COR-L47 (cell line): ENCODE measurements at places on chromosomes 6 and 20.
A peak's percentile ranks its signal among the peaks of the same experiment; 100 is the strongest.

- no peak for DNase-seq
These were observed 379.9 kb upstream of the EPHA7 start for GRCh38 chr6:93799226-93799625.

- DNase-seq = peak; percentile 83
These were observed 98.2 kb upstream of the HDGFL1 start for GRCh38 chr6:22471132-22471690.

DNA sequence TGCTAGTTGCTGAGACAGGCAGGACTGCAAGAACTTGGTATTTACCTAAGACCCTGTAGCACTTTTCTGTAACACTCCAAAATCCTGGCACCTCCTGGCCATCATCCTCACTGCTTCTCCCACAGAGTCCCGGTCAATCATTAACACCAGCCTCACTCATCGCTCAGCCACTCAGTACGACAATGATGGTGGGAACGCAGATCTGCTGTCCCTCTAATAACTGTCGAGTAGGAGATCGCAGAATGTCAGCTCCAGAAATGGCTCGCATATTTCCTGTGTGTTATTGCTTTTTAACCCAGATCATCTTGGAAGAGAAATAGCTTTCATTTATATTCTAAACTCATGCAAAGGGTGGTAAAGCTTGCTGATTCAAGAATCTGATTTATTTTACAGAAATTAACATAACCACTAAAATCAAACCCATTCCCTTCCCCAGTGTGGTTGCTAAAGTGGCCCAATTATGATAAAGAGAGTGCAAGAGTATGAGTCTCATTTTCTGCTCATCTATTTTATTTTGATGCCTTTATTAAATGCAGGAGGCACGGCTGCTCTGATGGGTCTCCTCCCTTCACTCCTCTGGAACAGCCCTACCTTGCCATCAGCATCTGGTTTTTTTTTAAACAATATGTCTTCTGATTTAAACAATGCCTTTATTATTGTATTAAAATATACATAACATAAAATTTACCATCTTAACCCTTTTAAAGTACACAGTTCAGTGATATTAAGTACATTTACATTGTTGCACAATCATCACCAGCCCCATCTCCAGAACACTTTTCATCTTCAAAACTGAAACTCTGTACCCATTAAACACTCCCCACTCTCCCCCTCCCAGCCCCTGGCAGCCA, 28.3 kb upstream of the GGTLC1 start:
- DNase-seq = no peak

- no peak for DNase-seq
These were observed 218.5 kb downstream of the TMEM242 start for GRCh38 chr6:157104803-157105202.

DNA sequence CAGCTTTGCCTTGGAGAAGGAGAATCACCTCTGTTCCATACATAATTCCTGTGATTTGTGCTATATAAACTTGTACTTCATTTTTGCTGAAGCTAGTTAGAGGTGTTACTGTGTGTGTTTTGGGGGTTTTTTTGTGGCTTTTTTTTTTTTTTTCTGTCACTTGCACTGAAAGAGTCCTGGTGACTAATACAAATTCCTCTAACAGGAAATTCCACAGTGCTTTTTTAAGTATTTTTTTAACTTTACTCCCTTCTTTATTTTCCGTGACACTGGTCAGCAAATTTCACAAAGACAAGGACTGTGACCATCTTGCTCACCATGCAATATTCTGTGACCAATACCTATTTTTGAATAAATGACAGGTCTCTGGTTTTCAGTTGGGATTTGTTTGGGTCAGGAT, 110.5 kb downstream of the ISM1 start:
- no peak for DNase-seq

DNA sequence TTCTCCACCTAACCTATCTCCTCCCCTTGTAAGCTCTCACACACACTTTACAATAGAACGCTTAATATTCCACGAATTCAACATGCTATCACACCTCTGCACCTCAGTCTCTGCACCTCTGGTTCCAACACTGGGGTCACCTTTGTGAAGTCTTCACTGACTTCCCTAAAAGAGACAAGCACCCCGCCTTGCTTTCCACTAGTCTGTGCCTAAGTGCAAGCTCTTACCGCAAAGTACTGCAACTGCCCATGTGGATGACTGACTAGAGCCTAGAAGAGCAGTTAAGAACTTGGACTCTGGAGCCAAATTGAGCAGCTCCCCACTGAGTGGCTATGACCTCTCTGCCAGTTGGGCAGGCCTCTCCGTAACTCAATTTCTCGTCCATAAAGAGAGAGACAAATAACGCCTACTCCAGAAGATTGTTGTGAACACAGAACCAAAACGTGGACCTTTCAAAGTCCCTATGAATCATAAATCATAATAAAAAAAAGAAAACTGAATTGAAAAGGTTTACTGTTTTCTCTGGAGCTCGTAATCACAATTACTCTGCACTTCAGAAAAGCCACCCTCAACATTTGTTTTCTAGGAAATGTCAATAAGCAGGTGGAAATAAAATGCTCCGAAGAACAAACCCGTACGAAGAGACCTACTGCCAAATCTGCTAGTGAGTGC, 1.2 kb downstream of the IFNGR1 start:
- DNase-seq = no peak

DNA sequence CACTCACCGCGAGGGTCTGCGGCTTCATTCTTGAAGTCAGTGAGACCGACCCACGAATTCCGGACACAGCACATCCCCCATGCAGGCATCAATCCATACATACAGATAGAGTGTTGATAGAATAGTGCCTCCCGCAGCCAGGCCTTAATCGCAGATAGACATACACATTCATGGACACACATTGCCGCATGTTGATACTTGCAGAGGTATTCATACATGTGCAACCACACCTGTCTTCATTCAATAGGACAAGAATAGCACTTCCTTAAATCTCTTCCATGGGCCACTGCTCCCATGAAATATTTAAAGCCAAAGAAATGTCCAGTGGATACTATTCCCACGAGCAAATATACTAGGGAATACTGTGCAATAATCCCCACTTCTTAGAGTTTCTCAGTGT, 170.5 kb downstream of the FRK start:
- DNase-seq = no peak

DNA sequence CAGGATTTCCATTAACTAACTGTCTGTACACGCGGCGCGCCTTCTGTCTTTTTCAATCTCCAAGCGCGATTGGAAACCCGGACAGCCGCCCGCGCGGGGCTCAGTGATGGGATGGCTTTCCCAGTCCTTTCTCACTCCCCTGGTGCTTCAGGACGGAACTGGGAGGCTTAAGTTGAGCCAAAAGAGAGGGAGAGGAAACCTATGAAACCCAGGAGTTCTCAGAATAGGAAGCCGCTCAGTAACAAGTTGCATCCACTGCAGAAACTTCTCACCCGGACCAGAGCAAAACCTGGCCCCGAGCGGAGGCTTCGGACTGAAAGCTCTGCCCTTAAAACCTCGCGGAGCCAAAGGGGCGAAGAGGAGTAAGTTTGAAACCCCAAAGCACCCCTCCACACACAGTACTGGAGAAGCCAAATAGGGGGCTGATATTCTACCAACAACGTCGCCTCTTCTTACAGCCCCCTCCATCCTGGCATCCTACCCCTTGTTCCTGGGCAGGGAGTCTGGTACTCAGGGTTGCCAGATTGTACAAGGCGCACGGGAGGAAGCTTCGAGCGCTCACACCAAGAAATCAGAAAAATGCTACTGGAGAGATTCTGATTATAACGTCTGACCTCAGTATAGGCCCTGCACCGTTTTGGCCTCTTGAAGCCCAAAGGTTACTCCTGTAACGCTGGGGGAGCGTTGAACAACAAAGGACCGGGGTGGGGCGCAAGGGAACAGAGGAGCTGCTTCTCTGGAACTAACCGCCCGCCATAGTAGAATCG, 906 bp upstream of the COL12A1 start:
- DNase-seq = no peak

DNA sequence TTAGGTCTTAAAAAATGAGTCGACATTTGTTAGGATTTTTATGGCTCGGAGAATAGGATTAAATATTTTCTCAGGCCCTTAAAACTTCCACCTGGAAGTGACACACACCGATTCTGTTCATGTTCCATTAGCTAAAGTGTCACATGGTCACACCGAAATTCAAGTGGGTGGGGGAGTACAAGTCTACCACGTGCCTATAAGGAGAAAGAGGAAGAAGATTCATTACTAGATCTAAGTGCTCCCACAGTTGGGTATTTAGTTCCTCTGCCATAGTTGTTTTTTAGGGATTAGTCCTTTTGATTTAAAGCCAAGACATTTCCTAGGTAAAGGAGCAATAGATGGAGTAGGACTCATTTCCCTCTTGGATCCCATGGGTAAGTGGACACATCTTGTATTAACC, 4.9 kb upstream of the TOX2 start:
- no peak for DNase-seq

DNA sequence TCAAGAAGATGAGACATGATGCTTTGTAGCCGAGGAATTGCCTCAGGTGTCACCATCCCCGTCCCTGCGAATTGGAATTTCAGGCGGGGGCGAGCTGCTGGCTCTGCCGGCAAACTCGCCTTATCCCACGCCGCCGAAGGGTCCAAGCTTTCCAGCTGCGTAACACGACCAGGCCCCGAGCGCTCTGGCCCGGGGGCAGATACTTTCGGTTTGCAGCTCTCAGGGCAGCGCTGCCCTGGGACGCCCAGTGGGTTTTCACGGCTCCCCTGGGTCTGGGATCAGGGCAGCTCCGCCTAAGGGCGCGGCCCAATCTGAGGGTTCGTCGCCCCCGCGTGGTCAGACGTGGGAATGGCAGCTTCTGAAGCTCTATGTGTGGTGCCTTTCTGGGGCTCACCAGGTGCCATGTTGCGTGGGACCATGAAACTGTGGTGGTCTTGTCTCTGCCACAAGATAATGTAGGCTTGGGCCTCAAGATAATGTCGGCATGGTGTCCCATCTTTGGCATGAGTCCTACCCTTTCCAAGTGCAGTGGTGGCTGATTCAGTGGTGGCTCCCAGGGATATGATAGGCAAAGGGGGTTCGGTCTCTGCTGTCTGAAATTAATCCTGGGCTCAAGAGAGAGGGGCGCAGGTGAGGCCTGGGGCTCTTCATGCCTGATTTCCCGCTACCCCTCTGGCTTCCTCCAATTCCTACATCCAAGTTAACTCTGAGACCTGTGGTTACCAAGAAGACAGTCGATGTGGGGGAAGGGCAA, 21.0 kb downstream of the PIGT start:
- DNase-seq = peak; percentile 57

GRCh38 chr6:169254456-169255316, 1.0 kb upstream of the THBS2 start:
- no peak for DNase-seq

GRCh38 chr6:165833355-165833754, 170.3 kb upstream of the PDE10A start:
- no peak for DNase-seq

GRCh38 chr20:22584522-22584921, at the start of gene FOXA2:
Gene FOXA2, minus strand, starts transcription at chr20:22584572. Its CDS starts 294 bp downstream, at chr20:22584278.
- DNase-seq = peak; percentile 92
